ENCODE measurements at places on chromosomes 11 and 22. TPM values are rescaled to one million over a fixed set of nuclear protein-coding genes. Genes with fewer than 3 reads are reported as not detected.

ANO1 gene
- polyA plus RNA-seq = 12.7 TPM

LIF gene
- 0.45 TPM for polyA plus RNA-seq

F2 gene
- 0.04 TPM for polyA plus RNA-seq

SIRT3 gene
- polyA plus RNA-seq = 23.3 TPM

TRIM29 gene
- polyA plus RNA-seq = not detected

SCGB1D2 gene
- 0.64 TPM for polyA plus RNA-seq

TBX1 gene
- polyA plus RNA-seq = 1.0 TPM

POU2AF3 gene
- polyA plus RNA-seq = 0.35 TPM

RCOR2 gene
- 4.4 TPM for polyA plus RNA-seq

LARGE2 gene
- 0.23 TPM for polyA plus RNA-seq

TRIM49D1 gene
- polyA plus RNA-seq = not detected

COMMD9 gene
- polyA plus RNA-seq = 22.3 TPM

SYT12 gene
- polyA plus RNA-seq = 0.33 TPM

SCT gene
- not detected for polyA plus RNA-seq

BEST1 gene
- 4.9 TPM for polyA plus RNA-seq

OR8D1 gene
- polyA plus RNA-seq = not detected

RTN4R gene
- polyA plus RNA-seq = 1.5 TPM

NUP50 gene
- polyA plus RNA-seq = 11.4 TPM

TCN1 gene
- not detected for polyA plus RNA-seq

VPS51 gene
- polyA plus RNA-seq = 85.2 TPM

GUCY1A2 gene
- 2.3 TPM for polyA plus RNA-seq

PYGM gene
- 90.1 TPM for polyA plus RNA-seq

ISX gene
- polyA plus RNA-seq = not detected

ZBTB16 gene
- 21.1 TPM for polyA plus RNA-seq

GRIA4 gene
- polyA plus RNA-seq = not detected

PKDREJ gene
- polyA plus RNA-seq = 0.07 TPM

CELSR1 gene
- 4.0 TPM for polyA plus RNA-seq

TPBGL gene
- 0.07 TPM for polyA plus RNA-seq

Data from heart right ventricle (tissue), 16 donors.